Mesothelial cell of epicardium (in vitro differentiated cells): ENCODE measurements at places on chromosomes 16 and 17. TPM values are rescaled to one million over a fixed set of nuclear protein-coding genes. Genes with fewer than 3 reads are reported as not detected.
A peak's percentile ranks its signal among the peaks of the same experiment; 100 is the strongest.

CDR2L gene
- total RNA-seq: 22.6 to 23.1 TPM (median 22.8 TPM) in 3 replicates

TLCD3B gene
- 0.55 to 1.1 TPM (median 0.72 TPM) in 3 replicates for total RNA-seq

MYH1 gene
- not detected in 3 replicates for total RNA-seq

ZFP3 gene
- total RNA-seq: 0.96 to 1.0 TPM (median 1.00 TPM) in 3 replicates

DNA sequence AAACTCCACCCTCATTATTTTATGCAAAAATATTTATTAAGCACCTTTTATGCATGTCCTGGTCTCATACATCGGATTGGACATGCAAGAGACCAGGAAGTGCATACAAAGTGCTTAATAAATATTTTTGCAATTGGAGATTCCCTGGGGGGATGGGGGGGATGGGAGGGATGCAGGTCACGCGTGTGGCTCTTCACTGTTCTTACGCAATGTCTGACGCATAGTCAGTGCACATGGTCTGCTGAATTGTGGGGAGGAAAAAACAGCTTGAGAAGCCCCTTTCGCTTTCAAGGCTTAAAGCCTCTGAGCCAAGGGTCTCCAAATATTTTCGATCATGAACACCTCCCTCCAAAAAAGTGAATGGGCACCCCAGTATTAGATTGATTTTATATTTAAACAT, 96.7 kb upstream of the XYLT1 start:
- no peak overlapping the region for H3K4me3 ChIP-seq
- no peaks in the 10 kb centered on the region for H3K27me3 ChIP-seq
- H3K36me3 ChIP-seq: no peaks in the 10 kb centered on the region
- no peaks in the 10 kb centered on the region for H3K4me1 ChIP-seq
- no peak overlapping the region for H3K27ac ChIP-seq

GRCh38 chr16:73543331-73543969, 495.5 kb upstream of the ZFHX3 start:
- H3K36me3 ChIP-seq: no peaks in the 10 kb centered on the region
- H3K4me1 ChIP-seq: peaks cover 55% of the 10 kb centered on the region
- DNase-seq: no peak
- H3K27ac ChIP-seq: no peak overlapping the region

DNA sequence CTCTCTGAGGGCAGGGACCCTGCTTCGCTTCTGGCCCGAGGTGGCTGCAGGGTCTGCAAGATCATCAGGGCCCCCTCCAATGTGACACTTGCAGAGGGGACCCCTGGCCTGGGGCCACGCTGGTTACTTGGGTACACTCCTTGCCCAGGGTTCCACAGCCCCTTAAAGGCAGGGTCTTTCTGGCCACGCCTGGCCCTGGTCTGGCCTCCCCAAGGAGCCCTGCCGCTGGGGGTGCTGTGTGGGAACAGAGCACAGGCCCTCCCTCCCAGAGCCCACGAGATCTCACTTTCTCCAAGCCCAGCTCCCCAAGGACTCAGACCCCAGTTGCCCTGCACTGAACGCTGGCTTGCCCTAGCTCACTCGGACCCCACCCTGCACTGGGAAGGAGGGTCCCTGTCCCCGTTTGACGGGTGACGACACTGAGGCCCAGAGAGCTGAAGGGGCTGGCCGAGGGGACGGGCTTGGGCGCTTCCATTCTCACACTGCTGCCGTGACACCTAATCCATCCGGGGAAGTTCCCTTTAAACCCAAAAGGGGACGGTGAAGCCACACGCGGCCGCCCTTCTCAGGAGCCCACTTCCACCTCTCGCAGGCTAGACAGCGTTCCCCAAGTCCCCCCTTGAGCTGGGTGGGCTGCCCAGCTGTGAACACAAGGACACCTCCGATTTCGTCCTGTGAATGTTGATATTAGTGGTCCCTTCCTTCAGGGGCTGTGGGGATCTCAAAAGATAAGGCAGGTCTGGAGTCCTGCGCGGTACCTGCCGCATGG, 26.9 kb upstream of the OSGIN1 start:
- H3K27ac ChIP-seq: no peak overlapping the region
- no peak overlapping the region for H3K4me3 ChIP-seq
- peaks cover 2% of the 10 kb centered on the region for H3K27me3 ChIP-seq
- DNase-seq: no peak
- H3K36me3 ChIP-seq: no peaks in the 10 kb centered on the region
- peaks cover 8% of the 10 kb centered on the region for H3K4me1 ChIP-seq

GRCh38 chr17:12973496-12974004, 44.3 kb downstream of the ELAC2 start:
- peaks cover 2% of the 10 kb centered on the region for H3K36me3 ChIP-seq
- H3K27ac ChIP-seq: no peak overlapping the region
- H3K27me3 ChIP-seq: peaks cover 12% of the 10 kb centered on the region
- no peak for DNase-seq
- peaks cover 5% of the 10 kb centered on the region for H3K4me1 ChIP-seq
- peak overlapping the region; percentile 62 for H3K4me3 ChIP-seq

GRCh38 chr17:4534928-4535666, 20.1 kb downstream of the MYBBP1A start:
- H3K4me1 ChIP-seq: peaks cover 10% of the 10 kb centered on the region
- H3K27me3 ChIP-seq: no peaks in the 10 kb centered on the region
- H3K27ac ChIP-seq: peak overlapping the region; percentile 34
- H3K4me3 ChIP-seq: no peak overlapping the region

DNA sequence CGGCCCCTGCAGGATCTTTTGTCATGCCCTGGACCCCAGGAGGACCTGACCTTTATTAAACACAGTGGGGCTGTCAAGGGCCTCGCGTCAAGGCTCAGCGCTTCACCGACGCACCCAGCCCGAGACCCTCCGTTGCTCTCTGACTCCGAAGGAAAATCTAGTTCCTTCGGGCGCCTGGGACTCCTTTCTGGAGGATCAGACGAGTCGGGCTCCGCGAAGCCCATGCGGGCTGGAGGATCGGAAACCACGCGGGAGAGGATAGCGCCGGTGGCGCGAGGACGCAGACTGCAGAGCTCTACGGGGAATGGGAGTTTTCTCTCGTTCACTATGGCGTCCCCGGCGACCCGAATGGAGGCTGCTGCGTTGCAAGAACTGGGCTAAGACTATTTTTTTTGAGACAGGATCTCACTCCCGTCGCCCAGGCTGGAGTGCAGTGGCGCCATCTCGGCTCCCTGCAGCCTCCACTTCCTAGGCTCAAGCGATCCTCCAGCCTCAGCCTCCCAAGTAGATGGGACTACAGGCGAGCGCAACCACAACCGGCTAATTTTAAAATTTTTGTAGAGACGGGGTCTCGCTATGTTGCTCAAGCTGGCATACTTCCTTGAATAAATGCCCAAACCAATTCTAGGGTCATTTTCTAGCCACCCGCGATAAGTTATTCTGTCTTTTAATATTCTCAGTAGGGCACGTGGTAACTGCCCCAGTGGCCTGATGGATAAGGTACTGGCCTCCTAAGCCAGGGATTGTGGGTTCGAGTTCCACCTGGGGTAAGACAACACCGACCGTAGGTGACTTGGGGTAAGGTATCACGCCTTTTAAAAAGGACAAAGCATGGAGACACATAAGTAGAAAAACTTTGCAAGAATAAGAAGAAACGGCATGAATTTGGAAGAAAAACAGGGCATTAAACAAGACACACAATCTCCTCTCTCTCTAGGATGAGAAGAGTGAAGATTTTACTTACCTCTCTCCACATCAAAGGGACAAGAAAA, 5.5 kb downstream of the OR1F1 start:
- peaks cover 10% of the 10 kb centered on the region for H3K4me1 ChIP-seq
- no peak for DNase-seq
- no peak overlapping the region for H3K27ac ChIP-seq
- no peaks in the 10 kb centered on the region for H3K36me3 ChIP-seq

DNA sequence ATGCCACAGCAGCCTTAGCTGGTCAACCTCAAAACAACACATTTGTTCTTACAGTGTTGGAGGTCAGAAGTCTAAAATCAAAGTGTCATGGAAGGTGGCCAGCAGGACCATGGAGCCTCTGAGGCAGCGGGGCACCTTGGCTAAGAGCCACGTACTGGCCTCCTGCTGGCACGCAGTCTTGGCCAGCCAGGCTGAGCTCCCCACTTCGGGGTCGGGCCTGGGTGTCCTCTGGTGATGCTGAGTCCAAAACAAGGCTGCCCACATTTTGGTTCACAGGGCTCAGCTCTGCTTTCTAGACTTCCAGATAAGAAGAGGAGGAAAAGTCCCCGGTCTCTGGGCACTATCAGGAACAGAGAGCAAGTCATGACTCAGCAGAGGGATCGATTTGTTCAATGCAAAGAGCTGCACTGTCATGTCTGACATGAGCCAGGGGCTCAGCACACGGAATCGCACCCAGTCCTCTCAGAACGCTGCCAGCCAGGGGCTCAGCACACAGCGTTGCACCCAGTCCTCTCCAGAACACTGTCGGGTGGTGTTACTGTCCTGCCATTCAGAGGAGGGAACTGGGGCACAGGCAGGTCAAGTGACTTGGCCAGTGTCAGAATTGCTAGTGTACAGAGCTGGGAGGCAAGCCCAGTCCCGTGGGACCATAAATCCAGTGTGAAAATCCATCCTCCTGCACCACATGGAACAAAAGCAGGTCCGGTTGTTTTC, 2.5 kb downstream of the LGALS9 start:
- H3K4me1 ChIP-seq: no peaks in the 10 kb centered on the region
- H3K27me3 ChIP-seq: no peaks in the 10 kb centered on the region
- no peak overlapping the region for H3K4me3 ChIP-seq
- H3K36me3 ChIP-seq: no peaks in the 10 kb centered on the region
- no peak for DNase-seq
- H3K27ac ChIP-seq: no peak overlapping the region

GRCh38 chr17:17752089-17752820, 71.0 kb downstream of the RAI1 start:
- peak; percentile 94 for DNase-seq
- H3K36me3 ChIP-seq: no peaks in the 10 kb centered on the region
- H3K27ac ChIP-seq: peak overlapping the region; percentile 96
- no peaks in the 10 kb centered on the region for H3K27me3 ChIP-seq

GRCh38 chr16:46729326-46729995, 18.7 kb downstream of the MYLK3 start:
- no peak overlapping the region for H3K4me3 ChIP-seq
- no peak overlapping the region for H3K27ac ChIP-seq
- peaks cover 11% of the 10 kb centered on the region for H3K36me3 ChIP-seq
- H3K27me3 ChIP-seq: no peaks in the 10 kb centered on the region
- DNase-seq: no peak
- no peaks in the 10 kb centered on the region for H3K4me1 ChIP-seq

DNA sequence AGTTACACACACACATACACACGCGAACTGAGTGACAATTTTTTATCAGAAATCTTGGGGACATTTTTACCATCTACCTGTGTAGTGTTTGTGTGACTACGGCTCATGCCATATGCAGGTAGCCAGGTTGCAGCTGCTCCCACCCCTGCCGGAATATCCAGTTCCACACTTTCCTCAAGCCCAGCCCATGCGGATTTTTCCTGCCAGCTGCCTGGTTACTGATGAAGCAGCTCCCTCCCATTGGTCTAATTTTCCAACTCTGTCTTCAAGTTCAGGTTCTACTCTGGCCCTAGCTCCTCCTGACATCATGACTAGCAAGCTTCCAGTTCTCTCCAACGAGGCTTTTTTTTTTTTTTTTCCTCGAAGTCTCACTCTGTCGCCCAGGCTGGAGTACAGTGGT, 4.8 kb downstream of the GSG1L2 start:
- DNase-seq: no peak
- no peaks in the 10 kb centered on the region for H3K27me3 ChIP-seq
- no peaks in the 10 kb centered on the region for H3K36me3 ChIP-seq

GRCh38 chr16:68040506-68041288, 17.6 kb downstream of the DUS2 start:
- H3K27me3 ChIP-seq: no peaks in the 10 kb centered on the region
- peaks cover 22% of the 10 kb centered on the region for H3K36me3 ChIP-seq
- H3K27ac ChIP-seq: no peak overlapping the region
- peak; percentile 46 for DNase-seq
- H3K4me1 ChIP-seq: no peaks in the 10 kb centered on the region

DNA sequence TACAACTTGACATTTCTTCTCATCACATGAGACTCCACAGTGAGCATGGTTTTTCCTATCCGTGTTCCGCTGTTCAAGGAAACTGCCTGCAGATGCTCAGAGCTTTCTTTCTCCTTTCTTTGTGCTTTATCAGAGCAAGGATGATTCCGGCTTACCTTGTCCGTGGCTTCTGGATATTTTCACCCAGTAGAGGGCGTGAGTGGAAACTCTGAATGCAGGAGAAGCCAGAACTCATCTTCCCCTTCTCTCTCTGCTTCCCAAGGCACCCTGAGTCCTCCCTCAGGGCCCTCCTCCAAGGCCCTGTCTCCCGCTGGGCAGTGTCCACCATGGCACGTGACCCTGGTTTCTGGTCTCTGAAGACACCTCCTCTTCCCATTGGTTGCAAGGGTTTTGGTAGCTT, 721.1 kb upstream of the RBFOX1 start:
- H3K36me3 ChIP-seq: no peaks in the 10 kb centered on the region
- no peaks in the 10 kb centered on the region for H3K27me3 ChIP-seq
- H3K4me1 ChIP-seq: no peaks in the 10 kb centered on the region
- no peak overlapping the region for H3K4me3 ChIP-seq

DNA sequence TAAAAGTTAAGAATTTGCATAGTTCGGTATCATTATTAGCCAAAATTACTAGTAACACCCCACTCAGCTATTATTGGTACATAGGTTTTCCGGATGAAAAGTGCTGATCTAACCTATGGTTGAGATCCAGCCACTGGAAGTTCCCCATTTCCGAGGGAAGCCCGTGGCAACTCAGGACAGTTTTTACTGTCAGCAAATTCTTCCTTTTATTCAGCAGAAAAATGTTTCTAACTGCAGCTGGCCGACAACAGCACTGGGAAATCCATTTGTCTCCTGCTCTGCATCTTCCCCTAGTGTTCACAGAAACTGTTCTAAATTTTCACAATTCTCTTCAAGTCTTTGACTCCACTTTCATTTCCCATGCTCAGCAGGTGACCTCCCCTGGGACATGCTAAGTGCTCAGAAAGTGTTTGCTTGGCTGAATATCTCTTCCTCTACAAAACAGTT, 15.5 kb upstream of the MMD start:
- DNase-seq: no peak
- no peak overlapping the region for H3K4me3 ChIP-seq
- no peaks in the 10 kb centered on the region for H3K36me3 ChIP-seq
- H3K4me1 ChIP-seq: peaks cover 58% of the 10 kb centered on the region

DNA sequence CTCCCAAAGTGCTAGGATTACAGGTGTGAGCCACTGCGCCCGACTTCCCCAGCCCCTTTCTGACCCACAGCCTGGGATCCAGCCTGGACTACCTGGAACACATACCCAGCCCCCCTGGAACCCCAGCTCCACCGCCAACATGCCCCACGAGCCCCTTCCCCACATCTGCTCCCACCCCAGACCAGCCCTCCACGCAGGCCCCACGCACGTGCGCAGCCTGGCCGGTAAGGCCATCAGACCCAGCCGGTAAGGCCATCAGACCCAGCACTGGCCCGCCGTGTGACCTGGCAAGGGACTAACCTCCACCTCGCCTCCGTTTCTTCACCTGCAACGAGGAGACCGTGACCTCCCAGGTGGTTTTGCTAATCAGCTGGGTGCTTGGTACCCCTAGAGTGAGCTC, 46.5 kb downstream of the RPH3AL start:
- H3K27ac ChIP-seq: peak overlapping the region; percentile 34
- no peaks in the 10 kb centered on the region for H3K27me3 ChIP-seq
- H3K4me3 ChIP-seq: peak overlapping the region; percentile 10
- no peaks in the 10 kb centered on the region for H3K36me3 ChIP-seq
